ENCODE measurements at places on chromosomes 4 and X.
A peak's percentile ranks its signal among the peaks of the same experiment; 100 is the strongest.

- DNase-seq = no peak
Observed at GRCh38 chr4:157791236-157791635, 381.6 kb downstream of the GASK1B start.

- DNase-seq = no peak
Observed at GRCh38 chr4:2647403-2648158, 108.6 kb downstream of the TNIP2 start.

GRCh38 chr4:119490335-119490734 lies 138.3 kb downstream of the PDE5A start:
- peak; percentile 13 for DNase-seq

- peak; percentile 22 for DNase-seq
Observed at GRCh38 chr4:167234316-167234881, at the start of gene SPOCK3. TSS of gene SPOCK3 (minus strand) at chr4:167234494.

DNA sequence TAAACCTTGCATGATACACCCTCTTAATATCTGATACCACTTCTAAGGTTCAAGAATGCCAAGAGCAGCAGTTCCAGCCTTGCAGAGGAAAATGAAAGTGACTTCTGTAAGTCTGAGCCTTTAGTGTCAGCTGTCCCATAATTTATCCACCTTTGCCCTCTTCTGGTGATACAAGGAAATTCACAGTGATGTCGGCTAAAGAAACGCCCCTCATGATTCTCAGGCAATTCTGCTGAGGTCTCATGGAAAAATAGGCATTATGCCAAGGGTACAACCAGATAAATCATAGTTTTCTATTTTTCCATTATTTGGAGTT lies 172.2 kb upstream of the CXCL13 start:
- DNase-seq = peak; percentile 26

DNA sequence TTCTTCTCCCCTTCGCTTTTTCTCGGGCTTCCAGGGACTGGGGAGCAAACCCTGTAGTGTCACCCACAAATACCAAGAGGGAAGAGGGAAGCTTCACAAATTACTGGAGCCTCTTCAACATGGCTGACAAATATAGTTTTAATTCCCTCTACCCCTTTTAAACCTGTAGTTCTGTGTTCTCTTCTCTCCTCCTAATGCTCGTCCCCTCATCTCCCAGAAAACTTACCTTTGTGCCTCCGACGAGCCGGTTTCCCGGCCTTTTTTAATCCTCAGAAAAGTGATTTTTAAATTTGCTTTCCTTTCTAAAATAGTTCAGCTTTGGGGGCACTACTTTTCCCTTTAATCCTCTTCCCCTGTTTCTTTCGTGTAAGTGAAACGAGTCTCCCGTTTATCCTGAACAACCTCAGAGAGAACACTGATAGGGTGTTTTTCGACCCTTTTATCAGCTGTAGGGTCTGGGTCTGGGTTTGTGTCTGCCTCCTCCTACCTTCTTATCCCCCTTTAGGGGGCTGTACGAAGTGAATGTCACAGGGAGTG lies 408 bp downstream of the TET2 start:
- no peak for DNase-seq

GRCh38 chr4:25821267-25821666 lies 41.5 kb downstream of the SEL1L3 start:
- DNase-seq = no peak

- no peak for DNase-seq
Observed at GRCh38 chr4:8245884-8246833, 23.4 kb upstream of the HTRA3 start.

GRCh38 chrX:10851809-10852208 lies 231.4 kb upstream of the MID1 start:
- DNase-seq = no peak

- DNase-seq = no peak
Observed at GRCh38 chrX:110163488-110163887, 154.4 kb downstream of the AMMECR1 start.

DNA sequence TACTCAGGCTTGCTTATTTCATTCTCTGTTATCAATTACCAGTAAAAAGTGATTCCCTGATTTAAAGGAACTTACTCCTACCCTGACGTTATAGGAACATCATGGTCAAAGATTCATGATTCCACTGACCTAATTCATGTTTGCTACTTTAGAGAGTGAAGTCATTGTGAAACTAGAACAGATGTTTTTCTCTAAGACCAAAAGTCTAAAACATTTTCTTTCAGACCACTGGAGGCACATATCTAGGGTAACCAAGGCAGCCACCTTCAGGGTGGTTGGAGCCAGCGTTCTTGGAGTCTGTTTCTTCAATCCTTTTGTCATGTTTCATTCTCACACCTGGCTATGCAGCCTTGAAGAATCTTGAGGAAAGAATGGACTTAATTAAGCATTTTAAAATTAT lies 77.8 kb downstream of the GALNTL6 start:
- no peak for DNase-seq

- no peak for DNase-seq
Observed at GRCh38 chr4:54973784-54974183, 151.6 kb downstream of the KDR start.

DNA sequence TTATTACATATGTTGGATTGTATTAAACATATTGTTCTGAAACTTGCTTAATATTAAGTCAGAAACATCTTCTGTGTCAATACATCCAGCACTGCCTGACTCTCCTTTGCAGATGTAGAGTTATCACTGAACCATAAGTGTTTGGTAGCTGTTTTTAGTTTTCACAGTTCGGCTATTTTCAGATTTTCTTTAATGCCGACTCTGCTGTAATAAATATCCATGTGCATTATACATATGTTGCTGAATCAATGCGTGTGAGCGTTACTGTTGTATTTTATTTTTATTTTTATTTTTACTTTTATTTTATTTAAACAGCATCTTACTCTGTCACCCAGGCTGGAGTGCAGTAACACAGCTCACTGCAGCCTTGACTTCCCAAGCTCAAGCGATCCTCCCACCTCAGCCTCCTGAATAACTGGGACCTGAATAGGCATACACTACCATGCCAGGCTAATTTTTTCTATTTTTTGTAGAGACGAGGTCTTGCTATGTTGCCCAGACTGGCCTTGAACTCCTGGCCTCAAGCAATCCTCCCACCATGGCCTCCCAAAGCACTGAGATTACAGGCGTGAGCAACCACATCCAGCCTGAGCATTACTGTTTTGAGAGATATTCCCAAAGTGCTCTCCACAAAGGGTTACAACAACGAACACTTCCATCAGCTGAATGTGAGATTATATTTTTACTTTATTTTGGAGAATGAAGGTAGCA lies 50.7 kb upstream of the NOCT start:
- no peak for DNase-seq

DNA sequence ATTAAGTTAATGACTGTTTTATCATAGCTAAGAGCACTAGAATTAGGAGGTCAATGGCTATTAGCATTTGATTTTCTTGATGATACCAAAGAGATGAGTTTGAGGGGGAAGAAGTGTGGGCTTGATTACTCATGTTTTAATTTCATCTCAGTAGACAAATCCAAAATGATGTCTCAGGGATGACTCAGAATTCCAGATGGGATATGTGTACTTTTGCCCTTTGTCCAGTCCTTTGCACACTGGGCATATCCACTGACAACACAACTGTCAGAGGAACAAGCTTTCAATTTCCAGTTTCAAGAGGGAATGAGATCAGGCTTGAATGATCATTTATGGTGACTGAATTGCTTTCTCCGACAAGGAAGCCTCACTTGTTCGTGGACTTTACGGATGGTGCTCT lies 325.3 kb upstream of the FTHL17 start:
- DNase-seq = peak; percentile 66

GRCh38 chr4:85368240-85368639 lies 106.7 kb upstream of the ARHGAP24 start:
- DNase-seq = no peak

DNA sequence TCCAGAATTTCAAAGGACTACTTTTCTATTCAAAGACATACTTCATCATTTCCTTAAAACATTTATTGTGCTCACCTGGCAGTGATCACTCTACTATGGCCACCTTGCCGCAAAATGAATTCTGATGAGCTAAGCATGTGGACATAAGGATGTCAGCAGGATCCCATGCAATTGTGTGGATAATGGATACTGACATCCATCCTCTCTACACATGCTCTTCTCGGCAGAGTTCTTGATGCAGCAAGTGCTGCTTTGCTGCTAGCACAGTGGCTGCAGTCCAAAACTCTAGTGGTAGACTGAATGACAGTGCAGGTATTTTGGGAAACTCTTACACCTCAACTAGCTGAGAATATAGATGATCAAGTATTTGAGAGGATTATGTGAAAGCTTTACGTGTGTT lies 168.0 kb downstream of the BANK1 start:
- DNase-seq = no peak

- DNase-seq = peak; percentile 31
Observed at GRCh38 chr4:76991161-76991660, 41.7 kb downstream of the SEPTIN11 start.

- DNase-seq = no peak
Observed at GRCh38 chr4:112153211-112153791, 8.0 kb downstream of the FAM241A start.

GRCh38 chrX:97238632-97239031 lies 354.9 kb downstream of the RPA4 start:
- DNase-seq = peak; percentile 36

DNA sequence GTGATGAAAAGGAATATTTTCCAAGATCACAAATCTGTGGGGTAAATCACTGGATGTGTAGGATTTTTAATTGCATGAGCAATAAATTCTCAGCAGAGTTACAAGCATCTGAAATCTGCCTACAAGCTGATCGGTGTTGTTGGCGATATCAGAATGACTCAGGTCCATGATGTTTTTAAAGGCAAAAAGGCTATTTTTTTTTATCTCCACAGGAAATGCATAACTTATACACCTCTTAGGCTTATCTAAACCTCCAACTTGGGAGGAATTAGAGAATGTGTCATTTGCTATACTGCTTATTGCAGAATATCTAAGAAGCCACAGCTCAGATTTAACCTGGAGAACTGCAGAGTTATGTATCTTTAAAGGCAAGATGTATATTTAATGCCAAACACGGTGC lies 61.6 kb downstream of the KIT start:
- DNase-seq = peak; percentile 6

DNA sequence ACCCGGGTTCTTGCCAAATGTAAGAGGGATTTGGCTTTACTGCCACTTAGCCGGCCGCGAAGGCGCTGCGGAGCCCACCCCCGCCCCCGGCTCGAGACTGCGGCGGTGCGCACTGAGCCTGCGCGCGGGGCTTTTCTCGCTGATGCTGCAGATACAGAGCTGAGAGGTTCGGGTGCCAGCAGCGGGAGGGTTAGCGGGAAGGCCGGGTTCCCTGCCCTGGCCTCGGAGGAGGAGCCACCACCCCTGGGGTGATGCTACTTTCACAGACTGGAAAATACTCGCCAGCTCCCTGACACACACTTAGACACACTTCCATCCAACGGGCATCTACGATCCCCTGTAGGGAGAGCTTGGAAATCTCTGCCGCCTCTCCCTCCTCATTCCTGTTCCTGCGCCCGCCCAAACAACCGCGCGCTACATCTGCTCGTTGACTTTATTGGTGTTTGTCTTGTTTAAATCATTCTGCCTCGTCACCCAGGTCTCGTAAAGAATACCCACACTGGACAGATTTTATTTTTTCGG lies 2.1 kb upstream of the PCDH7 start:
- peak; percentile 62 for DNase-seq

DNA sequence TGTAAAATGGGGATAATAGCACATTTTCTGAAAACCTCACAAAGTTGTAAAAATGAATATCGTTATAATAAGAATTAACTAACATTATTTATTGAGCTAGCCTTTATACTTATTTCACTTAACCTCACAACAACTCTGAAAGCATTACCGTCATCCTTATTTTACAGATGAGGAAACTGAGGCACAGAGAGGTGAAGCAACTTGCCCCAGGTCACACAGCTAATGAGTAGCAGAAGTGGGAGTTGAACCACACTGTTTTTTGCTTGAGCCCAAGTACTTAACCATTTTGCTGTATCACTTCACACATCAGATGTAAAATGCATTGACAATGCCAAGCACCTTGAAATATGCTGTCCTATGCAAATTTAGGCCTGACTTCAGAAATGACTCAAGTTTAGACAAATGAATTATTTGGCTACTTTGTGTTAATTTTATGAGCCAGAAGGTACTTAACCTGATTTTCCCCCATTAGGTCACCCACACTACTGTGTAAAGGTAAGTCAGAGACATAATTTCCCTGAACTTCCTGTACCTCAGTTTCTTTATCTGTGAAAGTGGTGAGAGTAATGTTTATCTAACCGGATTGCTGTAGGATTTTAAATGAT lies 23.1 kb downstream of the CD40LG start:
- DNase-seq = no peak

GRCh38 chr4:89427782-89428181 lies 120.2 kb upstream of the GPRIN3 start:
- DNase-seq = no peak

GRCh38 chr4:2105559-2105958 lies 46.4 kb downstream of the NAT8L start:
- DNase-seq = peak; percentile 33

- no peak for DNase-seq
Observed at GRCh38 chr4:40357738-40358137, 22.6 kb downstream of the CHRNA9 start.

DNA sequence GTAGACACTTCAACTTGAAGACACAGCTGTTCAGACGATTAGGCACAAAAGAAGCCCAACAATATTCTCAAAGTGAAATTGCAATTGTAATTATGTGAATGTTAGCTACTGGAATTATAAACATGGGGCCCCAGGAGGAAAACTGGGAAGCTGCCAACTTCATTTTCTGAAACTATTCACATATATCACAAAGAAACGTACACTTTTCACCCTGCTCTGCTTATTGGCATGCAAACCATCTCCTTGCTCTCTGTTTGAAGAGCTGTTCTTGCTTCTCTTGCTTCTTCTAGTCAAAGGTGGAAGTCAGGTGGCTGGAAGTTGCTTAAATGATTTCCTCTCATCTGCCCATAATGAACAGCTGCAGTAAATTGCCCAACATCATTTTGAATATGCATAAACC lies 320.1 kb downstream of the CFAP299 start:
- DNase-seq = peak; percentile 20

- DNase-seq = no peak
Observed at GRCh38 chrX:68694435-68695205, 47.2 kb downstream of the STARD8 start.

DNA sequence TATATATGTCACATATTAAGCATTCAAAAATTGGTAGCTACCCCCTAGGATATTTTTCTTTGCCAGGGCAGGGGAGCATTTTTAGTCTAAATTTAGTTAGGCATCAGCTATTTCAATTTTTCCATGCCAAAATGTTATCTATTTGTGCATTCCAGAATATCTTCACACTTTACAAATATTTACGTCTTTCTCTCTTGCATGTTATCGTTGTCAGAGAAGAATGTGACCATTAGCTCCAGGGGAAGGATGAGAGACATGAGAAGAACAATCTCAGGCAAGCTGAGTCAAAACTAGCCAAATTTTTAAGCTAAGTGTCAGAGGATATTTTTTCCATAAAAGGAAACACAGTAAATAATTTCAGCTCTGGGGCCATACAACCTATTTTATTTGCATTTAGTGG lies 885.0 kb upstream of the EPHA5 start:
- DNase-seq = peak; percentile 68

DNA sequence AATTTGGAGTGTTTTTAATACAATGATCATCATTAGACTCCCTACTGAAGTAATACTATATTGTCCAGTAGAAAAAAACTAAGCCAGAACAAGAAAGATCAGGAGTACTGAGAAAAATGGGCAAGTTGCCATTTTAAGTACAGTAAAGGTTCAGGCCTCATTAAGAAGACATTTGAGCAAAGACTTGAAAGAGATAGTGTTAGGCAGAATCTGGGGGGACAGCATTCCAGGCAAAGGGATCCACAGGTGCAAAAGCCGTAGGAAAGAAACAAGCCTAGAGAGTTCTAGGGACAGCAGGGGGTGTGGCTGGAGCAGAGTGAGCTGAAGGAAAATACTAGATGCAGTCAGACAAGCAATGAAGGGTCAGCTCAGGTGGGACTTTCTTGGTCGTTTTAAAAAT lies 58.1 kb upstream of the INTU start:
- no peak for DNase-seq

Data from fibroblast of skin of abdomen (primary cell).